Stimulated activated CD8-positive, alpha-beta memory T cell treated with anti-CD3 and anti-CD28 coated beads, Interleukin-12 subunit alpha, Interleukin-12 subunit beta, amount 100 ng/mL, for 4 hours (primary cell): ENCODE measurements at places on chromosomes 4 and X.
A peak's percentile ranks its signal among the peaks of the same experiment; 100 is the strongest.

- DNase-seq, result no peak
These were observed 1039.7 kb downstream of the RAPGEF2 start for GRCh38 chr4:160142579-160142978.

DNA sequence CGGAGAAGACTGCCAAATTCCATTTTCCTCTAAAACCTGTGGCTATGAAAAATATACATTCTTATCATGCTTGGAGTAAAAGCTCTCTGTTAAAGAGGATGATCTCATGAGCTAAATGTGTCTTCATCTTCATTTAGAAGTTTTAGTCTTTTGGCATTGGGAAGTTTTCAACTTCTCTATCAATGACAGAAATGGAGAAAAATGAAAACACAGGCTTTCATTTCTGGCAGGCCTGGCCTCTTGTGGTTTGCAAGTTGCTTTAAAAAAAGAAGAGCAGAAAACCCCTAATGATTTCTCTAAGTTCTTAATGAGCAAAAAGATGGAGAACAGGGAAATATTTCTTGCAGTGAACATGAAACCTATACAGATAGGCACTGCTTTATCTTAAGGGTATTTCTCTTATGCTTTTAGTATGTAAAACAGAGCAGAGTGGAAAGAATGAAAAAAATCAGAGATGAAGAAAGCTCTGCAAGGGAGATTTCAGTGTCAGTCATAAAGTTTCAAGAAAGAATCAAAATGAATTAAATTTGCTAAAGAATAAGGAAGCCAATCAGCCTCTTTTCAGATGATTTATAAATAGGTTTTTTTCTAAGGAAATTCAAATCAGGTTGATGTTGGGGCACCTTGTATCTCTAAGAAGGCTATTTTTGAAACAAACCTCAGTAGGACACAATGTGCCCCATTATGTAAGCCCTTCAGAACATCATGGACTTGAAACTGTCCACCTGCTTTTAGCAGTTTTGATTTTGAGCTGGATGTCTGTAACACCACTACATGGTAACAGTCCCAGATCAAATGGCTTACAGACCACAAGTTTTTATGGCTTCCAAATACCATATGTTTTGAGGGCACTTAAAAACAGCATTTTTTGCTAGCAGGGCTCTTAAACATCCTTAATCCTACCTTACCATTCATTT, 225.0 kb downstream of the GRIA3 start:
- DNase-seq, result no peak

DNA sequence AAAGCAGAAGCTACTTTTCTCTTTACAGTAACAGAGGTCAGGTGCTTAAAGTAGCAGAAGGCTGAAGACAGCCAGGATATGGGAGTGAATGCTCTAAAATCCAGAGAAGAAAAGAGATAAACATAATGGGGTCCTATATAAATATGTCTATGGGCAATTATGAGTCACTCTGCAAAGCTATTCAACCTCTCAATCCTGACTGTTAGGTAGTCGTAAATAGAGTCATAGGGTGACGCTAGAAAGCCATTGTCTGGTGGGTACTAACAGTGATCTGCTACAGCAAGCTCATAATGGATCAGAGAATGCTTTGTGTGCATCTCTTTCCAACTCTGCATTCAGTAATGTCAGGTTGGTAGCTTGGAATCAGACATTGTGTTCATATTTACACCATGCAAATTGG, 53.5 kb upstream of the PDE5A start:
- no peak for DNase-seq

GRCh38 chr4:54228056-54228527, 1.0 kb upstream of the PDGFRA start:
- no peak for DNase-seq

GRCh38 chr4:53009824-53010223, 147.7 kb downstream of the RASL11B start:
- DNase-seq, result no peak

- no peak for DNase-seq
These were observed 52.2 kb downstream of the STIM2 start for GRCh38 chr4:26912810-26913209.

DNA sequence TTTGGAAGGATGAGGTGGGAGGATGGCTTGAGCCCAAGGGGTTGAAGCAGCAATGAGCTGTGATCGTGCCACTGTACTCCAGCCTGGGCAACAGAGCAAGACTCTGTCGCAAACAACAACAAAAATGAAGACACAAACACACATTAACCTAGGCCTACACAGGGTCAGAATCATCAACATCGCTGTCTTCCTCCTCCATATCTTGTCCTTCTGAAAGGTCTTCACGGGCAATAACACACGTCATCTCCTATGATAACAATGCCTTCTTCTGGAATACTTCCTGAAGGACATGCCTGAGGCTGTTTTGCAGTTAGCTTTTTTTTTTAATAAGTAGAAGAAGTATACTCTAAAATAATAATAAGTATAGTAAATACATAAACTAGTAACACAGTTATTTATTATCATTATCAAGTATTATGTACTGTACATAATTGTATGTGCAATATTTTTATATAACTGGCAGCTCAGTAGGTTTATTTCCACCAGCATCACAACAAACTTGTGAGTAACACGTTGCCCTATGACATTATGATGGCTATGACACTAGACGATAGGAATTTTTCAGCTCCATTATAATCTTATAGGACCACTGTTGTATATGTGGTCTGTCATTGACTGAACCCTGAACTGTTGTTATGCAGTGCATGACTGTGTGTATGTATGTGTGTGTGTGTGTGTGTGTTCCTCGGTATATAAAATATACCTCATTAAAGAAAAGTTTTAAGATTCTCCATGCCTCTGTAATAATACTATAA, 69.2 kb upstream of the MAML3 start:
- no peak for DNase-seq

DNA sequence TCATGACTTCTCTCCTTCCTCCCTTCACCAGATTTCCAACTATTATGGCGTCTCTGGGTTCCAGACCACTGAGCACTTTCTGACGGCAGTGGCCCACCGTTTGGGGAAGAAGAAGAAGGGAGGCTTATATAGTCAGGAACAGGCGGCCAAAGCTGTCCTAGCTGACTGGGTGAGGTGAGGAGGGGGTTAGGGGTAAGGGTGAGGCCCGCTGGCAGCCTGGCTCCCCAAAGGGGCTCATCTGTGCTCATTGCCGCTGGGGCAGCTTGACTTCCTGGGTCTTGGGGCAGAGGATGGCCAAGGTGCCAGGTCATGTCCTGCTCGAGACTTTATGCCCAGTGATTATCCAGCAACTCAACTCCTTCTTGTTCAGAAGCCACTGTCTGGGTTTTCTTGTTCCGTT, 21.8 kb downstream of the GNL3L start:
- no peak for DNase-seq

- no peak for DNase-seq
These were observed 193.9 kb upstream of the SPOCK3 start for GRCh38 chr4:167428156-167428555.

DNA sequence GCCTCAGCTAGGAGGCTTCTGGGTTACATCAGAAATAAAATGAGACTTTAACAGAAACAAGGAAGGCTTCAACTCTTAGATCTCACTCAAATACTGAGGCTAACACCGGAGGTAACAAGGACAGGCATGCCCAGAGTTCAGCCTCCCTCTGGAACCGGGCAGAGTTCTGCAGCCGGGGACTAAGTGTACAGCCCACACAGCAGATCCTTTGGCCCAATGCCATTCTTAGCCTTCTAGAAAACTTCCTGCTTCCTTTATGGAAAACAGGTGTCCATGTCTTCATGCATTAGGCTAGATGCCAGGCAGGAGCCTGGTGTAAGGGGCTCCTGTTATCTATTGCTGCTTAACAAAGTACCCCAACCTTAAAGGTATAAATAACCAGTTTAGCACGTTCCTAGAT, 369.7 kb downstream of the BCOR start:
- DNase-seq, result no peak

GRCh38 chr4:138182838-138183426, 59.2 kb downstream of the SLC7A11 start:
- no peak for DNase-seq

DNA sequence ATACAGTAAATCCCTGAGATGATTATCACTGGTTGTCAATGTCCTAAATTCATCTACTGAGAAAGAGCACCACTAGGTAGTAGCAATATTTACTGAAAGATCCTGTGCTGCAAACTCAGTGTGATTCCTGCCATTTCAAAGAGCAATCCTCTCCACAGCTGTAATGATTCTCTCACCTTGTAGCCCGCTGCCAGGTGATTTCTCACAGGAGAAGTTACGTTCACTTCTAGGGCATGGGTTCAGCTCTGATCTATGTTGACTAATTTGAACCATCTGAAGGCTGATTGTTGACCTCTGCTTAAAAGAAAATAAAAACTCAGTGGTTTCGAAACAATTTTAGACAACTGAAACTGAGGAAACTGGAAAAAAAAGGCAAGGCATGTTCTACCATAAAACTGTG, 197.0 kb downstream of the FAT4 start:
- DNase-seq, result no peak

DNA sequence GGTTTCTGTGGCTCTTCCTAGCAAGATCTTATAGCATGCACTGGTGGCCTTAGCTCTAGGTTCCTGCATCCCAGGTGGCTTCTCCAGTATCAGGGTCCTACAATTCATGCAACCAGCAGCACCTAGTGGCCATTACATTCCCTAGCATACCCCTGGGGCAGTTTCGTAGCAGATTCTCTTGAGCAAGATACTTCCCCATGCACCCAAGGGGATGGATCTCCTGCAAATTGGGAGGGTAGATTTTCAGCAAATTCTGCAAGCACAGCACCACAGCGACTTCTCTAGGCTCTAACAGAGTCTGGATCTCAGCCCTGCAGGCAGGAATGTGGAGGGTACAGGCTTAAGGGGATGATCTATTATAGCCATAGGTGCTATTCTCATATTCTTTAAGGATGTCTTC, 13.1 kb upstream of the SLC9B1 start:
- DNase-seq, result no peak

DNA sequence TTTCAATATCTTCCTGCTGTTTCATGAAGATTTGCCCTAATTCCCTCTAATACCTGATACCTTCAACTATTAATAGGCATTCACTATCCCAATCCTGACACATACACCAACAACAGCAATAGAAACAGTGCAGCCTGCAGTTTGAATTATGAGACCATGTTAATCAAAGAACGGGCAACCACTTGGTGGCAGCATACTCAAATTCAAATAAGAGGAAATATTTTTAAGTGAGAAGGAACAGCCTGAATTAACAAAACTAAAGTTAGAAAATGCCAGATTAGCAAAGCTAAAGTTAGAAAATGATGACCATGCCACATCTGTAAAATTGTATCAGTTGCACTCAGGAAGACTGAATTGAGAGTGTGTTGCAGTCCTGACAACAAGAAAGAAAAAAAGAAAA, 204.9 kb downstream of the SMARCA1 start:
- no peak for DNase-seq

- DNase-seq, result no peak
These were observed 1.1 kb downstream of the PLXNA3 start for GRCh38 chrX:154458954-154459778.

DNA sequence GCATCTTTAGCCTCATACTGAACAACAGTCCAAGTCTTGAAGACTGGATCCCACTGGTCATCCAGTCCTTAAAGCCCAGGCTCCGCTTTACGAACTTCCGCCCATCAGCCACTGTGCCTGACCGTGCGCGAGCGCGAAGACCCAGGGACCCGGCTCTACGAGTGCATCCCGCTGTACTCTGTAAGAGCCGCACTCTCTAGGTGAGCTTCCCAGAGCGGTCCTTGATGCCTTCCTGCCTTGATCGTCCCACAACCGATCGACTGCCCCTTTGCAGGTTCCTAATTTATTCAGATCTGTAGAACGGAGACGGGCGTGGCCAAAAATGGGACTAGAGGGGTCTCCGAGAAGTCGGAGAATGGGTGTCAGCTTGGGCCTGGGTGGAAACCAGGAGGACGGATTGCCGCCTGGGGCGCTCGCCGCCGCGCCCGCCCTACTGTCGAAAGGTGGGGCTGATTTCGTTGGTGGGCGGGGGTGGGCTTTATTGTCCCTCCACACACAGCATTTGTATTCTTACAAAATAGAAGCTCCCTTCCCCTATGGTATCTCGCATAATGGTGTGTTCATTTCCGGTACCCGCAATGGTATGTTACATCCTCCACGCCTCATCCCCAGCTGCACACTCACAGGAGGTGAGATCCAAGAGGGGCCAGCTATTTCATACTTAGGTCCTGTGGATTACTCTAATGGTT, 42.3 kb upstream of the FAM156A start:
- DNase-seq, result no peak

GRCh38 chr4:151436093-151436518, 27.1 kb downstream of the FHIP1A start:
- DNase-seq, result no peak

DNA sequence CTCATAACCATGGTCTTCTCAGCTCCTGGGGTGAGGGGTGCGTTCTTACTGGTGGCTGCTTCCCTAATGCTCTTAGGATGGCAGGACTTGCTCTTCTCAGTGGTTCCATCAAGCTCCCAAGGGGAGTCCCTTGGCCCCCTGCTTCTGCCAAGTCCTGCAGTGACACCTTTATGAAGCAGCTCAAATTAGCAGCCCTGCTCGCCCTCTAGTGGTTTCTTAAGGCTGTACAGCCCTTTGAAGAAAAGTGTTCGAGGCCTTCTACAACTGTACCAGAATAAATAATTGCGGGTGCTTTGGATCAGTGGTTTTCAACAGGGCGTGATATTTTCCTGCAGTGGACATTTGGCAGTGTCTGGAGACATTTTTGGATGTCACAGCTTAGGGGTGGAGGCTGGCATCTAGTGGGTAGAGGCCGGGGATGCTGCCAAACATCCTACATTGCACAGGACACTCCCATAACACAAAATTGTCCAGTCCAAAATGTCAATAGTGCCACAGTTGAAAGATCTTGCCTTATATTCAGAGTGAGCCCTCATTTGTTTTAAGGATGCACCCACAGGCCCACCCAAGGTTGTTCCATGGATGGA, 204.7 kb upstream of the S100G start:
- peak; percentile 6 for DNase-seq

DNA sequence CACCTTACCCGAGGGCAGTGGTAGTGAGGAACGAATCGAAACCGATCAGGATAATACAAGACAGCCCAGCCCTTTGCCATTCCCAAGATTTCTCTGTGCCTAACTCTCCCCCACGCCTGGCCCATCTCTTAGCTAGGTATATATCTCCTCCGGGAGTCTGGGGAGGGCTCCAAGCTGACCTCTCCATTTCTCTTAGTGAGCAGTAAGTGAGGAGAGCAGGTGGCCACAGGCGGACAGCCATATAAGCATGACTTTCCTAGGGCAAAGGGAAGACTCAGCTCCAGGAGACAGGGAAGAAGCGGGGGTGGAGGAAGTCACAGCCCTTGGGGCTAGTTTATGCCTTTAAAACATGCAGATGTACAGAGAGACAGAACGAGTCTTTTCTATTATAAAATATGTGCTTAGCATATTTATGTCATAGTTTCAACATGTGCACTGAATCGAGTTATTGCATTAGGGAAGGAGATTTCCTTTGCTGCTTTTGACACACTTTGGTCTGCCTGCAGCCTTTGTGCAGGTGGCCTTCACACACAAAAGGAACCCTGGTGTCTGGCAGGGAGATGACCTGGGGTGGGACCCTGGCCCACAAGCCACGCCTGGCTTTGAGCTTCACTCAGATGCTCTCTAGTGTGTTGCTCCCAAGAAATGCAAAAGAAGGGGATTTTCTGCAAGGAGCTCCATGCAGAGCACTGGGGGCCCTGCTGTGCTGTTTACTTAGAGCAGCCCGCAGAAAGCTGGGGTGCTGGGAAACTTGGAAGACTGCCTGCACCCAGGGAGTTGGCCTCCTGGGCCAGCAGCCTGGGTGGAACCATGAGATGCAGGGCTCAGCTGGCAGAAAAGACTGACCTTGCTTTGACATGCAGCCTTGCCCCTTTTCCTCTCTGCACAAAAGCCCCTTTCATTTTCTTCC, 613.3 kb downstream of the BCOR start:
- DNase-seq, result no peak
